Activated CD4-positive, CD25-positive, alpha-beta regulatory T cell treated with anti-CD3 and anti-CD28 coated beads, Interleukin-2, amount 50 U/mL, for 72 hours (primary cell): ENCODE measurements at places on chromosomes 11 and 22.

DNA sequence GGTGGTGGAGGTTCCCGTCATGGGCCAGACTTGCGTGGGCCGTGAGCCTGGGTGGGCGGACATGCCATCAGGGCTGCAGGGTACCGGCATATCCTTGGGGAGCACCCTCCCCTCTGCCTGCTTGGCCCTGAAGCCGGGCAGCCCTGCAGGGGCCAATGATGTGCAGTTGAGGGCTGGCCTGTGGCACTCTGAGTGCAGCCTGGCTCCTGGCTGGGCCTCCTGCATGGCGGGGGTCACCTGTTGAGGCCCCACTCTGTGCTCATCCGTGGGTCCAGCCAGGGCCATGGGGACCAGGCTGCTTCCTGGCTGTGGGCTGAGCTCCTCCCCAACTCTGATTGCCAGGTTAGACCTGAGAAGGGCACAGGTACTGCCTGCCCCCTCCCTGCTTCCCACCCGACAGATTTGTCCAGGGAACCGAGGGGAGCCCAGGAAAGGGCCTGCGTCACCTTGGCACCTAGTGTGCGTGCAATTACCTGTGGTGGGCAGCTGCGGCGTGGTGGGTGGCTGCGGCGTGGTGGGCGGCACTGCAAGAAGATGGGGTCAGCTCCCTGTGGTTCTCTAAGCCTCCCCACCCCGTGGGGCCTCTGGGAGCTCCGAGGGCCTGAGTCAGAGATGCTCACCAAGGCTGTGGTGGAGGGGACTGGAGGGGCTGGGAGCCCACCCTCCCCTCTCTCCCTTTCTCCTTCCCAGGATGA, 16.2 kb downstream of the MUC6 start:
- DNase-seq = no peak

GRCh38 chr11:118881228-118881627, 2.5 kb upstream of the CXCR5 start:
- no peak for DNase-seq

- no peak for DNase-seq
Measured at GRCh38 chr11:96061730-96062129, 137.8 kb upstream of the MTMR2 start.

GRCh38 chr11:6410695-6411430, 8.0 kb downstream of the APBB1 start:
- DNase-seq = no peak

DNA sequence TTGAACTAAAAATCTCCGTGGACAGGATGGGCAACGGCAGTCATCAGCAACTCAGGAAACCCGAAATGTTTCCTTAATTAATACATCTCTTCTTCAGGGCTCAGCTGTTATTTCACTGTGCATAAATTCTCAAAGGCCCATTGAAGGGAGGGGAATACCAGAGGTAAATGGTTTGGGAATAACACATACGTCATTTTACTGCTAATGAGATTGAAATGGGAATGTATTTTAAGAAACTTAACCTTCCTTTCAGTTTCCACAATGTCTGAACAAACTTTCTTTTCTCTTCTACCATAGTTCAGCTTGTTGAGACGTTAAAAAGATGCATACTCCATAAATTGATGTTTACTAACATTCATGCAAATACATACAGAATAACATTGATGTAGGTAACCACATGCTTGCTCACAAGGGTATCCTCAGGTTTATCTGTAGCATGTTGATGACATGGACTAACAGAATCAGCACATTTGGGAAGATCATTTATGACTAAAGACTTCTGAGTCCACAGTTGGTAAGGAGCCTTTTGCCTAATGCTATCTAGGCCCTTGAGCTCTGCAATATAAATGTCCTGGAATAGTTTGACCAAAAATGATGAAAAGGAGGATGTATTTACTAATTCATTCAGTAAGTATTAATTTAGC, 7.7 kb upstream of the PRRG4 start:
- no peak for DNase-seq

GRCh38 chr11:45147891-45148675, 1.6 kb downstream of the PRDM11 start:
- peak; percentile 29 for DNase-seq

DNA sequence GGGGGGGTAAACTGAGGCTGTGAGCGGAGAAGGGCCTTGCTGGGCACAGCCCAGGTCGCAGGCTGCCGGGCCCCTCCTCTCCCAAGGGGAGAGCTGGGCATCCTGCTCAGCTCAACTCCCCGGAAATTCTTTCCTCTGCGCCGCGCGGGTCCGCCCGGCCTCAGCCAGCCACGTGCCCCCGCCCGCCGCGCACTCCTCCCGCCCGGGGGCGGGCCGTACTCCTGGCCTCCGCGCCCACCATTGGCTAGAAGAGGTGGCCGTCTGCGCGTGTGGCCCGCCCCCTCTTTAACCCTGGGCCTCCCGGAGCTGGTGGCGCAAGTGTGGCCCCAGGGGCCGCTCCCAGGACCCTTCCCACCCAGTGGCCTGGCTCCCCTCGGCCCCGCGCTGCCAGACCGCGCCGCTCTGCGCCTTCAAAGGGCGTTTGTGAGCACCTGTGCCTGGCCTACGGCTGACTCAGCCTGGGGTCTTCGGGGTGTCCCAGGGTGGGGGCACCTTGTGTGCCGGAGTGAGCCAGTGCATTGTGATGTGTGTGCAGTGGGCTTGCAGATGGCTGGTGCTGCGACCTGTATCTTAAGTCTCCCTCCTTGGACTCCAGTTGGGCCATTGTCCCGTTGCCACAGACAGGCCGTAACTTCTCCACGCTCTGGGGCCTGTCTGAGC, 2.0 kb downstream of the MRGPRF start:
- DNase-seq = no peak

- no peak for DNase-seq
Measured at GRCh38 chr22:49235463-49236300, 592.0 kb downstream of the BRD1 start.

DNA sequence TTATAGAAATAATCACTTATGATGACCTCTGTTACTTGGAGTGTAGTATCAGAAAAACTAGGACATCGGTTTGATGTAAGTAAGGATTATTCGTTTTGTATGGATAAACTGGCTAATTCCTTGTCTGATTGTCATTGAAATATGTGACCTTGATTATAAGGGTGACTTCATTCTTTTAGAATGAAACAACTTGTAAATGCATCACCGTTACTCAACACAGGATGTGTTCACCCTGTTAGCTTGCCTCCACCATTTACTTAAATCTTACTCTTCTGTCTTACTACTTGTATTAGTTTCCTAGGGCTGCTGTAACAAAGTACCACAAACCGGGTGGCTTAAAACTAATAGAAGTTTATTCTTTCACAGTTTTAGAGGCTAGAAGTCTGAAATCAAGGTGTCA, 7.9 kb downstream of the SFI1 start:
- no peak for DNase-seq

GRCh38 chr22:48710410-48710809, 1117.3 kb downstream of the BRD1 start:
- no peak for DNase-seq

GRCh38 chr11:119486691-119487259, 63.8 kb upstream of the THY1 start:
- DNase-seq = peak; percentile 8

DNA sequence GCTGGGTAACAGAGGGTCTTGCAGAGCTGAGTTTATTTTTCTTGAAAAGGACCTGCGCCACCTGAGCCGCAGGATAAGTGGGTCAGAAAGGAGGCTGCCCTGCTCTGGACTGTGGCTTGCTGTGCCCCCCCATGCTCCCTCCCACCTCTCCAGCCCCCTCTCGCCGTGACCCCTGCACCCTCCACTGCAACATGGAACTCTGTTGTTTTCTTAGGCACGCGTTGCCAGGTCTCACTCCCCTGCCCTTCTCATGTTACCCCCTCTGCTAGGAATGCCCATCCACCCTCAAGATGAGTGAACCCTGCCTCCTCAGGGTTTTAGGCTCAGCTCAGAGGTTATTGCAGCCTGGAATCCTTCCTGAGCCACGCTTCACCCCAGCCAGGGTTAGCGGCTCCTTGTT, 10.8 kb downstream of the ETS1 start:
- DNase-seq = no peak

GRCh38 chr11:127627204-127627603, 626.6 kb upstream of the KIRREL3 start:
- no peak for DNase-seq

GRCh38 chr11:64382586-64382985, 23.6 kb downstream of the RPS6KA4 start:
- no peak for DNase-seq

DNA sequence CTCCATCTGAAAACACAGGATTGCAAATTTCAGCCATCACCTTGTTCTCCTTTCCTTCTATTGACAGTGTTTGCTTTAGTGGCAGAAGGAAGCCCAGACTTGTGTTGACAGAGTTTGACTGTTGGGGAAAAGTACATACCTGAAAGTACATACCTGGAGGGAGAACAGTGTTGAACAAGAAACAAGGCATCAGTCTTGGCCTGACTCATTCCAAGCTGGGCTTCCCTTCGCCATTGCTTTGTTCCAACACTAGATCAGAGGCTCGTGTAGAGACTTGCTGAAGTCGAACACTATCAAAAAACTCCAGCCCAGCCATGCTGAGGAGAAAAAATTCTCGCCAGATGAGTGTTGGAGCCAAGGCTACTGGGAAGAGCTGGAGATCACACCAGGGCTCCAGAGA, 133.4 kb downstream of the BBOX1 start:
- DNase-seq = no peak

- no peak for DNase-seq
Measured at GRCh38 chr11:34865261-34865660, 50.9 kb downstream of the APIP start.

DNA sequence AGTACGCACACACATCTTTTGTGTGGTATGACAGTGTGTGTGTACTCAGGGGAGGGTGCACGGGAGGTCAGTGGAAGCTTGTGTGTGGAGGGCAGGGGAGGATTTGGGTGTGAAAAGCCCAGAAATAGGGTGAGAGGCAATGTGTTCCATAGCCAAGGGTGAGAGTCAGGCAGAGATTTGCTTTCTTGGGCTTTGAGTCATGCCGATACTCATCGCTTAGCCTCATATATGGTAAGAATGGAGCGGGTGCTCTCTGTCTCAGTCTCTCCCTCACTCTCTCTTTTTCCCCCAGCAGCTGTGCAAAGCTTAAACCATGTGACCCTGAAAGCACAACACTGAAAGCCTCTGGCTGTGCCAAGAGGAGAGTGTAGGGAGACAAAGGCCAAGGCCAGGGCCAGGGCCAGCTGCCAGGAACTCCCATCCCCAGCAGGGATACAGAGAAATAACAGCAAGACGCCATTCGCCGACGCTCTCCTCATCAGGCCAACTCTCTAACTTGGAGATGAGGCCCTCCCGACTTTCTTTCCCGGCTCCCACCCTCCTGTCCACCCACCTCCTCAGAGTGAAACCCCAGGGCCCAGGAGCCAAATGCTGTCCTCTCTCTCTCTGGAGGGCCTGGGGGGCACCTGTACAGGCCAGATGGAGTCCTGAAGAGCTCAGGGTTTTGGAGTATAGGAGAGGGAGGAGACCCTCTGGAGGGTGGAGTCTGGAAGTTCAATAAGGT, 20.3 kb upstream of the MICAL3 start:
- no peak for DNase-seq

DNA sequence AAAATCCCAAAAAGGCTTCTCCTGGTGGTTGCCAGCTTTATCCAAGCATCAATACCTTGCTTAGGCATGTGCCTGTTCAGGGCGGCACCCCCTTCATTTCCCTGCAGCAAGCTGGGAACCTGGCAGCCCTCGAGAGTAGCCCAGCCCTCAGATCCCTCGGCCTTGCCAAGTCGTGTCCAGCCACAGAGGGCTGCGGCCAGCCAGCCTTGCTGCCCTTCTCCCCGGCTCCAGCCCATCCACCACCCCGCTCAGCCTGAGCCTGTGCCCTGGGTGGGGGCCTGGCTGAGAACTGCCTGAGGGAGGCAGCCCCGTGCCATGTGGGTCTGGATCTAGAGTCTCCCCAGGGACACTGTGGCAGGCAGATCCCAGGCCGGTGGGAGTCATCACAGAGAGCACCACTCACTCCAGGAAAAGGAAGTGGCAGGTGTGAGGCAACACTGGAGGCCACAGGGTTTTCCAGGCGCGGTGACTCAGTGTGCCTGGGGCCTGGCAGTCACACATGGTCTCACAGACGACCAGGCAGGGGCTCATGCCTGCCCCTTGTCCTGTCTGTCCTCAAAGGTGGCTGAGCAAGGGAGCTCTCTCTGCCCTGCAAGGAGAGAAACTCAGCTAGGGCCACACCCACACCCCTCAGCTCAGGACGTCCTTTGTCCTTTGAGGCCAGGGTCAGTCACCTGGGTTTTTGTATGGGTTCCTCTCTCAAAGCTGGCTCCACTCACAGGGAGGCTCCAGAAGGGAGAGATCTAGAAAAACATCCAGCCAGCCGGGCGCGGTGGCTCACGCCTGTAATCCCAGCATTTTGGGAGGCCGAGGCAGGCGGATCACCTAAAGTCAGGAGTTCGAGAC, 12.2 kb upstream of the CDC42BPG start:
- peak; percentile 53 for DNase-seq

DNA sequence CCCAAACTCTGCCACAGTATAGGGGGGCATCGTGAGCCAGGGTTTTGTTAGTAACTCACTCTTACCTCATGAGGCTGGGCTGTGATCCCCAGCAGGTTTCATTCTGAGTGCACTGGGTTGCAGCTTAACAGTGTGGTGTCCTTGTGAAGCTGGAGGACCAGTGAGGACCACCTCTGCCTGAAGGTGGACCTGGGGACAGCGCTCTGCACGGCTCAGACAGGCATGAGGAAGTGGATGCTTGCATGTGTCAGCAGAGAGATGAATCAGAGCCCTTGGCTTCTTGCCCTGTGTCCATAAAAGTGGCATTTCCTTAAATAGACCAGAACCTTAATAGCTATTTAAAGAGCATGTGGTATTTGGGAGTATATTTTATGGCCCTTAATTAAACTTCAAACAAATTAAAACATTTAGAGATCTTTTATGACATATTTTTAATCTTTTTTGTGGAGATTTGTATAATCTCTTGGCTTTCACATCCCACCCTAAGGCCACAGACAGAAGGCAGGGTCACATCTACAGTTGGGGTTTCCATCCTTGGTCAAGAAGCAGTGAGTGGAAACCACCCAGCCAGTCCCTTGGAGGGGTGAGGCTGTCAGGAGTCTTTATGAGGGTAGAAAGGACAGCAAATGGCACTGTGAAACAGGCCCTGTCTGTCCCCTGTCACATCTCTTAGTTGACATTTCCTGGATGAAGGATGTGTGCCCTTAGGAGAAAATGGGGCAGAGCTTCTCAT, 24.8 kb upstream of the ADORA2A start:
- no peak for DNase-seq

- DNase-seq = no peak
Measured at GRCh38 chr22:45688600-45689080, 17.0 kb downstream of the ATXN10 start.

GRCh38 chr22:41479671-41480396, 10.9 kb downstream of the ACO2 start:
- no peak for DNase-seq

DNA sequence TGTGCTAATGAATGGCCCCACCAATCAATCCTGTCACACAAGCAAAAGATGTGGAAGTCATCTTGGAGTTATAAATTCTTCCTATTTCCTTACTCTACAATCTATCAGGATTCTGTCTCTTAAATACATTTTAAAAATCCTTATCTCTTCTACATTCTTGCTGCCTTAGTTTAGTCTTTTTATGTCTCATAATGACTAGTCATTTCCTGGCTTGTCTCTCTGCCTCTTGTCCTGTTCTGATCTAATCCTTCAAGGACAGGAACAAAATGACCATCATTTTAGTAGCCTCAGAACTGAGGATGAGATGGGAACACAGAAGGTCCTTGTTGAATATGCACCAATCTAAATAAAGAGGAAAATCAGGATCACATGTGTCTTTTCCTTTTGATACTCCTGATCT, 56.6 kb upstream of the LIN7C start:
- DNase-seq = no peak
